ENCODE measurements at places on chromosomes 3 and 15.
A peak's percentile ranks its signal among the peaks of the same experiment; 100 is the strongest.

DNA sequence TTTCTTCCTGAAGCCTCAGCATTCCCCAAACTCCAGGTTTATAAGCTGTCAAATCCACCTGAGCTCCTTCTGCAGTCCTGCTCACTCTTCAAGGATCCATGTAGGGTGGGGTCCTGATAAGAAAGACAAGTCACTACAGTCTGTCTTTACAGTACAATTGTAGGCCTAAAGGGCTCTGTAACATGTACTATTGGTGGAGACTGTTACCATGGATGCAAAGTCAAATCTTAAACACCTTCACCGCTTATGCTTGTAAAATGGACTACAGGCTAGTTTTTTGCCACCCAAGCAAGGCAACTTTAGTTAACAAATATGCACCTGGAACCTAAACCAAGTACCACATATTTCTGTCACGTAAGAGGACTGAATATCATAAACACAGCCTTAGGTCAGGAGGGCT lies 44.7 kb downstream of the CBLB start:
- no peak for DNase-seq

GRCh38 chr15:57436166-57436565 lies 59.9 kb downstream of the CGNL1 start:
- DNase-seq = no peak

DNA sequence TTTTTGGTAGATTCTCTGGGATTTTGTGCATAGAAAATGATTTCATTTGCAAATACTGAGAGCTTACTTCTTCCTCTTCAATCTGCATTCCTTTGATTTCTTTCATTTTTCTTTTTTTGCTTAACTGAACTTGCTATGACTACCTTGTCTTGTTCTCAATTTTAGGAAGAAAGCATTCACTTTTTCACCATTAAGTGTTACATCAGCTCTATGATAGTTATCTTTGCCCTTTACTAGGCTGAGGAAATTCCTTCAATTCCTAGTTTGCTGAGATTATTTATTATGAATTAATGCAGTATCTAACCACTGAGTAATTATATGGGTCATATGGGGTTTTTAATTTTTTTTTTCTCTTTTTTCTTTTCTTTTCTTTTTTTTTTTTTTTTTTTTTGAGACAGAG lies 172.8 kb downstream of the PEAK1 start:
- peak; percentile 17 for DNase-seq

DNA sequence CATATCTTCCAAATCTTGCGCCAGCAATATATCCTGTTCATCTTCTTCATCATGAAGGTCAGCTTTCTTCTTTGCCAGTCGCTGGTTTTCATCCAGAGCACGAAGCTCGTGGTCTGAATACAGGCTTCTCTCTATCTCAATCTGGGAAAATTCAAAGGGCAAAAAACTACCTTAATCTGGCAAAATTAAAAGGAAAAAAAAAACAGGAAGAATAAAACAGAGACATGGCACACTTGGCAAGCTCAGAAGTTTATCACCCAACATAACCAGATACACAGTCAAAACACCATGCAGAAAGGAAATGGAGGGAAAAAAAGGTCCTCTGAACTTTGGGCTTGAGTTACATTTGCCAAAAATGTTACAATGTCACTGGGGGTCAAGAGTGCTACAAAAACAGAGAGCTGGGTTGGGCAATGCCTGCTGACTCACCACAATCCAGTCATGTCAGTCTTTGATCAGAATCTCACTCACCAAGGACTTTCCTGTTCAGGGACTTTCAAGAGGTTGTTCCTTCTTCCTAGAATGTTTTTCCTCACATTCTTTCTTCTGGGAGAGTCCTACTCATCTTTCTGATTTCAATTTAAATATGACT lies 1.5 kb downstream of the MRPL46 start:
- peak; percentile 43 for DNase-seq

- no peak for DNase-seq
Observed at GRCh38 chr3:153552887-153553604, 391.0 kb downstream of the RAP2B start.

DNA sequence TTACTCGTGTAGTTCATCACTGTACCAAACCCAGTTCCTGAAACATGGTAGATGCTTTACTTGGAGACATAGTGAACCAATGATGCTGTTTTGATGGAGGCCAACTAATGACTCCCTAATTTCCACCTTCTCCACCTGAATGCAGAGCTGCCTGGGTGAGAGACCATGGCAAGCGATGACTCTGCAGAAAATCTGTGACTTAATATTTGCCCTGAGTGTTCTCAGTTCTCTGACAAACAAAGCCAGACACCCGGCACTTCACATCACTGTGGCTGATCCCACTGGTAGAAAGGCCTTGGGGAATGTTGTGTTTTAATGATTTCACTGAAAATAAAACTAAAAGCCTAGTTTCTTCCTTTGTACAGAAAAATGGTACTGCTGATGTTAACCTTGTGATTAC lies 39.5 kb upstream of the UBE3A start:
- no peak for DNase-seq

DNA sequence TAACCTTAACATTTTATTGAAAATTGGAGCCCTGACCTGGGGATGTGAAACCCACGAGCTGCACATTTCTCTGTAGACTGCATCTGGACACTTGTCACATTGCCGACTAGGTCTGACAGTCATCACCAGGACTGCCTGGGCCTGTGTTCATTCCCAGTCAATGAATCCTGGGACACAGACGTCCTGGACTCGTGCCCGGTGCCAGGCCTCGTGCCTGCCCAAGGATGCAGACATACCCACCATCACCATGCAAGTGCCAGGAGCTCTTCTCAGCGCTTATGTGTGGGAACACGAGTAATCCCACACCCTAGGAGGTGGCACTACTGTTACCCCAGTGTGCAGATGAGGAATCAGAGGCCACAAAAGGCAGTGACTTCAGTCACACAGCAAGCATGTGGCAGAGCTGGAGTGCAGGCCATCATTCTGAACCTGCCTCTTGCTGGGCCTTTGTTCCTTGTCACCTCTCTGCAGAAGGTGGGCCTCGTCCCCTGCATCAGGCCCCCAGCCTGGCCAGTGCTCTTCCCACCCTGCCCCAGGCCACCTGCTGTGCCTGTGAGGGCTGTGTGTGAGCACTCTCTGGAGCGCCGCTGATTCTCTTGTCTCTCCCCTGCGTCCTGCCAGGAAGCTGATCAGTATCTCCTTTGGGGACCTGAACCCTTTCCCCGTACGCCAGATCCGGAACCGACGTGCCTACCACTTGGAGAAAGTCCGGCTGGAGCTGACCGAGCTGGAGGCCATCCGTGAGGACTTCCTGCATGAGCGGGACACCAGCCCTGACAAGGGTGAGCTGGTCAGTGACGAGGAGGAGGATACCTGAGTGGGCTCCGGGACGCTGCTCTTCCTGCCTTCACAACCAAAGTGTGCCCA lies 58.5 kb downstream of the ADAMTS7 start:
- no peak for DNase-seq

GRCh38 chr15:66285533-66286280 lies 7.7 kb upstream of the DIS3L start:
- DNase-seq = no peak

GRCh38 chr15:50108461-50108860 lies 10.6 kb downstream of the ATP8B4 start:
- DNase-seq = no peak

DNA sequence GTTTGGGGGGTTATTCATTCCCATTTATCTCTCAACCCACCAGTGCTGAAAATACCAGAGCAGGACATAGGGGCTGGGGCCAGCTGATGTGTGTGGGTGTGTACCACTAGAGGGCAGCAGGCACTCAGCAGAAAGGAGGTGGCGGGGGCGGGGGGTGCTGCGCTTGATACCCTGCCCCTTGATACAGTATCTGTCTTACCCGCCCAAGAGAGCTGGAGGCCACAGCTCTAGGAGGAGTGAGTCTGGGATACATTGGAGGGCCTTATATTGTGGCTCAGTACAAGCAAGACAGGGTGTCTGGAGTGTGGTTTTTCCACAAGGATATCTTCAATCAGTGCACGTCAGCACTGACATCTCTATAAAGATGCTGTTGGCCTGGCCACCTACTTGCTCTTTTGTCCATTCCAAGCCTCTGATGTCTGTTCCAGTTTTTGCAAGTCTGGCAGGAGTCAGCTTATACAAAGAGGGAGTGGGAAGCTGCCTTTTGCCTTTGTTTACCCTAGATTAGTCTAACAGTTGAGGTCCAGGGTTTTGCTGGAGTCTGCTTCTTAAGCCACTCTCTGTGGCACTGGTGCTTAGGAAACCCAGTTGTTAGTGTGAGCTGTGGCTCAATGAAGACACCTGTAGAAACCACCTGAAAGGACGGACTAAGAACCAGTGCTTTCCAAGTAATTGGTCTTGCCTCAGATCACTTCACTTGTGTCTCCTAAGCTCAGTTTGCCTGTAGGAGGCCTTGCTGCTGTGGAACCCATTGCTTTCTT lies 1.5 kb upstream of the RBM15B start:
- DNase-seq = peak; percentile 46

DNA sequence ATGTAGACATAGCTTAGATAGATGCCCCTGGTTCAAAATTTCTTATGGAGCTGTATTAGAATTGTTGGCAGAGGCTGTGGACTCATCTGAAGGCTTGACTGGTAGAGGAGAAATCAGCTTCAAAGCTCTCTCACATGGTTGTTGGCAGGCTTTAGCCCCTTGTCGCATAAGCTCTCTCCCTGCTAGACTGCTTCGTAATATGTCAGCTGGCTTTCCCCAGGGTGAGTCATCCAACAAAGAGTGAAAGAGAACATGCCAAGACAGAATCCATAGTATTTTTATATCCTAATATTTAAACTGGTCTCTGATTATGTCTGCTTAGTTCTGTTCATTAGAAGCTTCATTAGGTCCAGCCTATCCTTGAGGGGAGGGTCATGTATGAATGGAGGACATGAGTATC lies 427.4 kb upstream of the NAALADL2 start:
- DNase-seq = no peak

DNA sequence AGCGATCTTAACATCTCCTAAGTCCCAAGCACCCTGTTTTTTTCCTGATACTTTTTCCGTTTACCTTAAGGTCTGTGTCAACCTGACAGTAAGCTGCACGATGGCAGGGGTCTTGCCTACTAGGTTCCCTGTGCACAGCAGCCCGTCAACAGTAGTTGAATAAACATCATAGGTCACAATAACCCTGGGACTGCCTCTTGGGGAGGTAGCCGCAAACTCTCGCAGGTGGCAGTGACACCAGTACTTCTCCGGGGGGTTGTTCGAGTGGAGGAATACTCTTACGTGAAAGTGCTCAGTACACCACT lies 365 bp upstream of the PDCD6IP start:
- DNase-seq = no peak

GRCh38 chr15:82135638-82136037 lies 89.8 kb upstream of the MEX3B start:
- DNase-seq = no peak

DNA sequence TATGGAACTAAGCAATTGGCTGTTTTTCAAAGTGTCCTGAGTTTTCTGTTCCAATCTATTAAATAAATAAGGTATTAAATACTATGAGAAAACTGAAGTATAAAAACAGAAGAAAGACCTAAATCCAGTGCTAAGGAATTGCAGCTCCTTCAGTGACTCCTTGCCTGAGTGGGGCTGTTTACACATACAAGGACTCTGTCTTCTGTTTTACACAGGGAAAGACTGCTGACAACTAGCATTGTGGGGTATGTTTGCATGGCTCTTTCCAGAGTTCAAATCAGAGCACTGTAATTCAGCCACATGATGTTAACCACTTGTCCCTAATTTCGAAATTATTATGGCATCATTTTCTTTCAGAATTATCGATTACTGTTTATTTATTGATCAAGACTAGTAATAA lies 31.3 kb upstream of the MEIS2 start:
- no peak for DNase-seq

DNA sequence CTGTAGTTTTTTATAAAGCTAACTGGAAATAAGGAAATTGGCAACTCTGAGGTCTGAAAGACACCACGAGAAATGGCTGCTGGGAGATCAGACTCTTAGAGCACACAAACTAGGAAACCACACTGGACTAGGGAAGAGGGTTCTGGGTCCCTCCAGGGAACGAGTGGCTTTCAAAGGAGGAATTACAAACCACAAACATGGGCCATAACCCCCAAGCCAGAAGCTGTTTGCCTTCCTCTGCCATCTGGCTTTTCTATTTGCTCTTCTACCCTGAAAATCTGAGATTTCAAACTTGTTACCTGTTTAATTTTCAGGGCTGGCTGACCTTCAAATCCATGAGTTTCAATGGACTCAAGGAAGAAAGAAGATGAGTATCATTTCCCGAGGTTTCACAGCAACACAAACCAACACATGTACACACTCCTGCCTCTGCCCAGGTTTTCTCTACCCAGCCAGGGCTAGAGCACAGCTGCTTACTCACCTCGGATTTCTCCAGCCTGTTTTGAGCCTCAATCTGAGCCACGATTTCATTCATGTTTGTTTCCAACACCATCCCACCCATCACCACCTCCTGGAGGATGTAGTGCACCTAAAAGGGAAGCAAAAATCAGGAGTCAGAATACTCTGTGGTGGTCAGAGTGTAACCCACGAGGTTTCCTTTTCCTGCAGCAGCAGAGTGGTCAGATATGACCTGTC lies 22.6 kb upstream of the ANPEP start:
- DNase-seq = peak; percentile 76

- DNase-seq = peak; percentile 42
Observed at GRCh38 chr15:85518979-85519761, 138.8 kb downstream of the AKAP13 start.

DNA sequence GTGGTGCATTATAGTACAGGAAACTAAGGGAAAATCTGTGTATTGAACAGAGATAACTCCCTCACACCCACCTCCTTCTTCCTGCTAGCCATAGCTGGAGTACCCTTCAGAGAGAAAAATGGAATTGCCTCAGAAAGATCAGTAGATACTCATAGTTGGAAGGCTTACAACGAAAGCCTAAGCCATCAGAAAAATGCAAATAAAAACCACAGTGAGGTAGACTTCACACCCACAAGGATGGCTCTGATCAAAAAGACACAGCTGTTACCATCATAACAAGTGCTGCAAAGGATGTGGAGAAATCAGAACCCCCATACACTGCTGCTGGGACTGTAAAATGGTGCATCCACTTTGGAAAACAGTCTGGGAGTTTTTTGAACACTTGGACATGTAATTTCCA lies 7.4 kb upstream of the DLG1 start:
- DNase-seq = peak; percentile 97

DNA sequence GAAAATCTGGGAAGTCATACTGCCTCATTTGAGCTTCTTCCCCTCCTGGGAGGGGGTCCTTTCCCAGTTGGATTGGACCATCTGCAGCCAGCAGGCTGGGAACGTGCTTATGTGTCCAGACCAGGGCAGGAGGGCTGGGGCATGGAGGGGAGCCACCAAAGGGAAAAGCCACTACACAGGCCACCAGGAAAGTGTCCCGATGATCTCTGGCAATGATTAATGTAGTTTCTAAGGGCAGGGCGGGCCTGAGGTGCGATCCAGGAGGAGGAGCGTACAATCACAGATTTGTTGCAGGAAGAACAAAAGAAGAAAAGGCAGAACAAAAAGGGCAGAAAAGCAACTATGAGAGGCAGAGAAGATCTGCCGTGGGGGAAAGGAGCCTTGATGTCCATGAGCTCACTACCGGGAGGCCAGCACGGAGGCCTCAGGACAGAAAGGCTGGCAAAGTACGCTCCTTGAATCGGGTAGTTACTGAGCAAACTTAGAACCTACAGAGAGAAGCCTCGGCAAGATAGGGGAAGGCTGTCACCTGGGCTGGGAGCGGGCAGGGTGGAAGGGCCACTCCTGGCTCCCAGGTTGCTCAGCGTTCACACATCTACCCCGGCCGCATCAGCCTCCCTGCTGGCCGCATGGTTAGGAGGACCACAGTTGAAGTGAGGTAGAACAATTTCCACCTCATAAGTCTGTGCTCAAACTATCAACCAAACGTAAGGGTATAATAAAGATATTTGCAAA lies 79.5 kb upstream of the PCSK6 start:
- no peak for DNase-seq
